ENCODE measurements at places on chromosomes 3 and 15.

DNA sequence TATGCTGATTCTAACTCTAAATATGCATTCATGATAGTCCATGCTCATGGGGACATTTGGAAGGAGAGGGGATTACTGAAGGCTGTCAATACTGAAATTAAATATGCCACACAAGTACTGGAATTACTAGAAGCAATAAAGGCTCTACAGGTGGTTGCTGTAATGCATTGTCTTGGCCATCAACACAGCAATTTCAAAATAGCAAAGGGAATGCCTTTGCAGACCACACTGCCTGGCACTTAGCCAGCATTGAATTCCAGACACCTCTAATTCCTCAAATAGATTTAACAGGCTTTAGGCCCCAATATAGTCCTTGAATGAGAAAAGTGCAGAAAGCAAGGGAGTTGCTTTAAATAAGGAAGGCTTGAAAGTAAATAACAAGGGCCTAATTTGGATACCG is 115.8 kb upstream of the PLCL2 start:
- DNase-seq = no peak

DNA sequence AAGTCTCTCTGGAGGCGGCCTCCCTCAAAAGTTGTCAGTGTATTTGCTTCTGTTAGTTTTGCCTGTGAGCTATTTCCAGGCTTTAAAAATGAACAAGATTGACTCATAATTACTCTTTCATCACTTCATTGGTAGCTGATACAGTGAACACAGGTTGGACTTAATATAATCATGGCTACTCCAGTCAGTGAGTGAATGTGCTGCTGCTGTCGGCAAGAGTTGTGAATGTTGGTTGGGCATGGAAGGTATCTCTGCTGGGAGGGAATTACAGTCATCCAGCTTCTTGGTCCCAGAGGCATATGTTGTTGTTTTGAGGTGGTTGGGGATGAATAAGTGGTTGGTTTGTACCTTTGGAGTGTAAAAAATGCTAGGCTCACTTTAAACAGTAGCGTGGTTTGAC is 11.5 kb downstream of the TCF12 start:
- no peak for DNase-seq

GRCh38 chr15:50353975-50354837 is 792 bp downstream of the GABPB1 start:
- DNase-seq = peak; percentile 55

GRCh38 chr15:96924570-96924969 is 594.1 kb downstream of the NR2F2 start:
- DNase-seq = no peak

- no peak for DNase-seq
These were observed 31.1 kb downstream of the MINAR1 start for GRCh38 chr15:79463043-79463780.

DNA sequence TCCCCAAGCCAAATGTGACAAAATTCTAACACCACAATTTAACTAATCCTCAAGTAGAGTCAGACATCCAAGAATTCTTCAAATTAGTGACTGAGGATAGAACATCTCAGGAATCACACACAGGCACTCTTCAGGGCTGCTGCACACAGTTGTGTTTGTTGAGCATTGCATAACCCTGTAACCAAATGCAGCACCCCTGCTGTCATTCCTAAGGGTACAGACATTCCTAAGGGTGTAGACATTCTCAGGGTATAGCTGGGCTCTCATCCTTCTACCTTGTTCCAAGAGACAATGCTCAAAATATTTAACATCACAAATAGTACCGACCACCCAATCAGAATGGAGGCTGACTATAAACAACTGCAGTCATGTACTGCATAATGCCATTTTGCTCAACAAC is 107.1 kb upstream of the UBE2E2 start:
- no peak for DNase-seq

DNA sequence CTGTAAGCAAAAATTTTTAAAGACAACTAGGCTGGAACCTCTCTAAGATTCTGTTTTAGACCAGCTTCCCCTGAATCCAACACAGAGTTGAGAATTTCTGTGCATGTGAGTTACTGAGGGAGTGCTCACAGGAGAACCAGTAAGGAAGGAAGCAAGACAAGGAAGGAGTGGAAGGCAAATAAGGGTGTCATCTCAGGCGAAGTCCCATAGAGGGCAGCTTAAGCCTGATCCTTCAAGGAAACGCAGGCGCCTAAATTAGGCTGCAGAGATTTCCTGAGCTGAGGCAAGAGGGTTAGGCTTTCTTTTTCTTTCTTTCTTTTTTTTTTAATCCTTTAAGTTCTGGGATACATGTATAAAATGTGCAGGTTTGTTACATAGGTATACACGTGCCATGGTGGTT is 36.2 kb upstream of the COL6A6 start:
- DNase-seq = peak; percentile 27

GRCh38 chr3:161035711-161036110 is 69.4 kb downstream of the B3GALNT1 start:
- DNase-seq = no peak

DNA sequence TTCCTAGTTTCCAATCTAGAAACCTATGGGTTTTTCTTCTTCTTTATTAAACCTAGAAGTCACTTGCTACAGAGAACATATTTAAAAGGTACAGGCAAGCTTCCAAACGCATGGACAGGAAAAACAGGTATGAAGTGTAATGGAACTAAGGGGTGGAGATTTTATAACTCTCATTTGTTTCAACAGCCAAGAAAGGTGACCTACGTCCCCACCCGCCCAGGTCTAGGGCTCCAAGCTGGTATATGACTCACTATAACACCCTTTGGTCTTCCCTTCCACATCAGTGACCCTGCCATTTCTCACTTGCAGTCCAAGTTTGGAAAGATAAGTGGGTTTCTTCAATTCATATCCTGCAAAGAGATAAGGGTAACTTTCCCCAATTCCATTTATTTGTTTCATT is 6.0 kb upstream of the LIPH start:
- DNase-seq = no peak

GRCh38 chr3:13088028-13089006 is 15.1 kb upstream of the IQSEC1 start:
- peak; percentile 72 for DNase-seq

GRCh38 chr3:30354513-30354912 is 251.9 kb upstream of the TGFBR2 start:
- no peak for DNase-seq

GRCh38 chr3:192550356-192550755 is 177.0 kb downstream of the FGF12 start:
- no peak for DNase-seq

- no peak for DNase-seq
These were observed 199.8 kb downstream of the UBE2E2 start for GRCh38 chr3:23402728-23403492.

GRCh38 chr15:45457220-45457619 is 65.3 kb downstream of the SLC30A4 start:
- no peak for DNase-seq

DNA sequence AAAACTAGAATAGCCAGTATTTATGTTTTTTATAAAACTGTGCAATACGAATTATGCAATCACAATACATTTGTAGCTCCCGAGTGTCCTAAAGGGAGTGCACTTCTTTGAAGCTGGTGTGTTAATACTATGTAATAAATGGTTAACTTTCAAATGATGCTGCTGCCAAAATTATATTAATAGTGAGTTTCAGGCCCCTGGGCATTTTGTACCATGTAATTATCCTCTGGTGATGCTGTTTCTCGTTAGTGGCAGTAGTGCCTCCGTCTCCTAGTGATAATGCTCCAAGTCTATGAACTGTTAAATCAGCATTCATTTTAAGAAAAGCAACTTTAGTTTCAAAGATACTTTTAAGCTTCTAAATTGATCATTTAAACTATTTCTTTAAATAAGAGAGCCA is 132.7 kb upstream of the BHLHE40 start:
- DNase-seq = no peak

Data from NCI-H2171 treated with DMSO at 0.1 percent for 48 hours (cell line).